ENCODE measurements at places on chromosomes 4 and X. TPM values are rescaled to one million over a fixed set of nuclear protein-coding genes. Genes with fewer than 3 reads are reported as not detected.

- DNase-seq = peak; percentile 1
Measured at GRCh38 chrX:8147226-8147625, 23.8 kb downstream of the VCX2 start.

DNA sequence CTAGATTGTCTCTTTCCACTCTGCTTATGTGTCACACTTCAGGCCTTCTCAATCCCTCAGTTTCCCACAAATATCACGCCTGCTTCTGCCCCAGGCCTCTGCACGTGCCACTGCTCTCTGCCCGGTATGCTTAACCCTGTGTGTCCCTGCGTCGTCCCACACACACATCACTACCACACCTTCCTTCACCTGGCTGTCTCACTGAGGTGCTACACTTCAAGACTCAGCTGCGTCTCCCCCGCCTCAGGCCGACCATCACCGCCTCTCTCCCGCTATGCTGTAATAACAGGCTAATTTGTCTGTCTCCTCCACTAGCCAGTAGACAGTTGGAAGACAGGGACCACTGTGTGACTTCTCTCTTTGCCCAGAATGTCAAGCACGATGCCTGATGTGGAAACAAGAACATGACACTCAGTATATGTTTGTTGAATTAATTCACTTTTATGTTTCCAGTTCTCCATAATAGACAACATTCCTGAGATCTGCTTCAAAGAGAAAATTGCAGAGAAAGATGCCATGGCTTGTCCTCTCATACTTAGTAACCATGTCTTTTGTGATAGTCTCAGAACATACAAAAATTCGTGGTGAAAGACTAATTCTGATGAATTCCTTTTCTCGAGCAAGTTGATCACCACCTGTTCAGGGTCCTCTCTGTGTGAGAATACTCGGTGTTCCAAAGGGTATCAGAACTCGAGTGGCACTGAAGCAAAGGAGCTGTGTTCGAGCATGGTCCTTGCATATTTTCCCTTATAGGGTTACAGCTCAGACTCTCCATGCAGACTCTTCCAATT is 54.2 kb downstream of the AFAP1 start:
- no peak for DNase-seq

DNA sequence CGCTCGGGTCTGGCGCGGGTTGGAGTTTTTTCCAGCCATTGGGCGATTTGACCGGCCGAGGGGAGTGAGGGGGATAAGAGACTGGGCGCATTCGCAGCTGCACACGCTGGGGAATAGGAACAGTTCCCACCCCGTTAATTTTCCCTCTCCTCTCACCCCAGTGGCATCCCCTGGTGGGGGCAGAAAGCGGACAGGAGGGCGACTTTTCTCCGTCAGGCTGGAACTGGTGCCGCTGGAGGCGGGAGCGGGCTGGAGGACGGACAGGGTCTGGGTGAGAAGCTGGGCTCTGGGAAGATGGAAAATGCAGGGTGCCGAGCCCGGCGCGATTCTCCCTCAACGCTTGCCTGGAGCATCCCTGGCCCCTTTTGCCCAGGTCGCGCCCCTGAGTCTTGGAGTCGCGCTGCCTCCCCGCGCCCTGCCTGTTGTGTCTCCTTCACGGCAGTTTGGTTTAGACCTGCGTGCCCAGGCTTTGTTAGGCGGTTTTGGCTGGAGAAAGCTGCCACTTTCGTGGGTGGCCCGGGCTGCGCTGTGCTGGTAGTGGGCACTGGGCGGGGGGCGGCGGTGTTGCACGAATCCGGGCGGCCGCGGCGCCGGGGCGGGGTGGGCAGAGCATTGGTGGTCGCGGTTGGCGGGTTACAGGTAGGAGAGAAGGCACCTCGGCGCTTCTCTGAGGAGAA is 2.0 kb downstream of the ADGRL3 start:
- DNase-seq = peak; percentile 65

- peak; percentile 77 for DNase-seq
Measured at GRCh38 chr4:37603070-37603468, 83.1 kb downstream of the RELL1 start.

DNA sequence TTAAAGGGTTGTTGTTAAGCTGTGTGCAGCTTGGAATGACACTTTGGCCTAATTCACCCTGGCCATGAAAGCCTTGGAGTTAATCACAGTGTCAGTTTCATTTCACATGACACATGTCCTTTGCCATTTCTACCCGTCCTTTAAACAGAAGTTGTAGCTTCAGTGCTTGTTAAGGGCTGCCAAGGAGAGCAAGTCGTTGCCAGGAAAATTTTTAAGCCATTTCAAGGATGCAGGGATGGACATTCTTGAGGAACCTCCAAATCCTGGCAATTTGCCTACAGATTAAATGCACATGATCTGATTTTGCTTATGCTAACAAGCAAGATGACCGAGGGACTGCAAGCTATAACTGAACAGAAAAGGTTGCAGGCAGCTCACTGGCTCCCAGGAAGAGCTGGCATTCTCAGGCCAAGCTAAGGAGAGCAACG is 40.5 kb downstream of the SETD7 start:
- DNase-seq = no peak

DNA sequence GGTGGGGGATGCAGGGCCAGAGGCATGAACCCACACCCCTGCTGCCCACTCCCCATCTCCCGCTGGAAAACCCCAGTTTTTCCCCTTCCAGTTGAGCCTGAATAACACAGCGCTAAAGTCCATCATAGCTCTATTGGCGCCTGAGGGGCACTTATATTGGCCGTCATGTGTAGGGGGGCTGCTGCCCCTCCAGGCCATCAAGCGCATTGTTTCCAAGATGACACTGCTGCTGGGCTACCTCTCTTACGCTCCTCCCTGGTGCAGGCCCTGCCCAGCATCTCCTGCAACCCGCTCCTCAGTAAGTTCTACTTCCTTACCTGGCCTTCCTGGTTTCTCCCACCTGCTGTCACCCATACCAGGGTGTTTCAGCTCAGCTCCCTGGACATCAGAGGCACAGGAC is 205.0 kb upstream of the RPL34 start:
- DNase-seq = no peak

GRCh38 chr4:118388606-118389005 is 35.8 kb upstream of the PRSS12 start:
- DNase-seq = peak; percentile 75

GRCh38 chr4:78880874-78881492 is 58.3 kb downstream of the PAQR3 start:
- no peak for DNase-seq

- DNase-seq = no peak
Measured at GRCh38 chr4:100311181-100311580, 120.9 kb upstream of the DDIT4L start.

GRCh38 chr4:24334906-24335305 is 249.4 kb downstream of the DHX15 start:
- no peak for DNase-seq

DNA sequence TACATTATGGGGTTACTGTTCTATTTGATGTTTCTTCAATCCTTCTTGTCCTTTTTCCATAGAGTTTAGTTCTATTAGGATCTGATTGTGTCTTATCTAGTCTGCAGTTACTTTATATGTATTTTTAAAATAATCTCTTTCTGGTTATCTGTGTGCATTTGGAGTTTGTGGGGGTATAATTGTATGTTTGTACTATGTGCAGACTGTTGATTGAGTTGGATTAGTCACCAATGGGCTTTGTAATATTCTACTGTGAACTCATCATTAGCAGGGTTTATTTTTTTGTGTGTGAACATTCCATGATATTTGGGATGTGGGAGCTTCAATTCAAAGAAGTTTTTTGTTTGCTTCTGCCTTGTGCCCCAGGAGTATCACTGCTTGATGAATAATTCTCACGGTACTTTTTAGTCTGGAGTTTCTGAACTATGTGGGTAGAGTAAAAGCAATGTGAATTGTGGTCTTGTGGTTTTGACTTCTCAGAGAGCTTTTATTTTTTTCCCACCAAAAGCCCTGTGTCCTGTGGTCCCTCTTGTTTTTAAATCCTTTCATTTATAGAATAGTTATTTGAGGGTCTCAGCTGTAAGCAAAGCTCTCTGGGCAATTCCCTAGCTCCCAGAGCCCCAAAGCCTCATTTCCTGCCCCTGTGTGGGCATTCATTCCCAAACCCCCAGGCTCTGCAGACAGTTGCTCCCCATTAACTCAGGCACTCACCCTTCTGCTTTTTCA is 127.8 kb downstream of the PHKA2 start:
- no peak for DNase-seq

GRCh38 chr4:41981456-41981855 is at the start of gene DCAF4L1:
Gene DCAF4L1 (plus strand): TSS chr4:41981756. CDS start chr4:41981793, 37 bp downstream.
- DNase-seq = no peak

DNA sequence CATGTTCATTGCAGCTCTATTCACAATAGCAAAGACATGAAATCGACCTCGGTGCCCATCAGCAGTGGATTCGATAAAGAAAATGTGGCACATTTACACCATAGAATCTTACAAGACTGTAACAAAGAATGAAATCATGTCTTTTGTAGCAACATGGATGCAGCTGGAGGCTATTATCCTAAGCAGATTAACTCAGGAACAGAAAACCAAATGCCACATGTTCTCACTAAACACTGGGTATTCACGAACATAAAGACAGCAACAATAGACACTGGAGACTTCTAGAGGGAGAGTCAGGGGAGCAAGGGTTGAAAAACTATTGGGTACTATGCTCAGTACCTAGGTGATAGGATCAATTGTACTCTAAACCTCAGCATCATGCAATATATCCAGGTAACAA is 180.5 kb downstream of the PPP1R2C start:
- peak; percentile 5 for DNase-seq

GRCh38 chr4:6280365-6280996 is 10.8 kb downstream of the WFS1 start:
- DNase-seq = no peak

DNA sequence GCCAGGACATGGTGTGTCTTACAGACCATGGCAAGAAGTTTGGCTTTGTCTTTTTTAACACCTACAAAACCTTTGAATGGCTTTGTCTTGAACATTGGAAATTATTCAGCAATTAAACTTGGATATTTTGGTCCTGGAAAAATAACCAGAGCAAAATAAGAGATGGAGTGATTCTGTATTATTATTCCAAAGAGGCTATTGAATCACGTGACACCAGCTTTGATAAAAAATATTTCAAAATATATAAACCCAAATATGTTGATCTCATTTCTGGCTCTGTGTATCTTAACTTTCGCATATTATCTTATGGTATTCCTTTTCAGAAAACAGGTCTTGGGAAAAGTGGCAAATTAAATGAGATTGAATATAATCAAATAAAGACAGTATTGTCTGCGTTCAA is 32.6 kb upstream of the GIMD1 start:
- no peak for DNase-seq

- peak; percentile 72 for DNase-seq
Measured at GRCh38 chr4:83110223-83110945, 4.1 kb downstream of the PLAC8 start.

GRCh38 chrX:17550011-17550410 is 175.0 kb downstream of the NHS start:
- no peak for DNase-seq

GRCh38 chr4:63580796-63581475 is 828.3 kb downstream of the TECRL start:
- no peak for DNase-seq

DNA sequence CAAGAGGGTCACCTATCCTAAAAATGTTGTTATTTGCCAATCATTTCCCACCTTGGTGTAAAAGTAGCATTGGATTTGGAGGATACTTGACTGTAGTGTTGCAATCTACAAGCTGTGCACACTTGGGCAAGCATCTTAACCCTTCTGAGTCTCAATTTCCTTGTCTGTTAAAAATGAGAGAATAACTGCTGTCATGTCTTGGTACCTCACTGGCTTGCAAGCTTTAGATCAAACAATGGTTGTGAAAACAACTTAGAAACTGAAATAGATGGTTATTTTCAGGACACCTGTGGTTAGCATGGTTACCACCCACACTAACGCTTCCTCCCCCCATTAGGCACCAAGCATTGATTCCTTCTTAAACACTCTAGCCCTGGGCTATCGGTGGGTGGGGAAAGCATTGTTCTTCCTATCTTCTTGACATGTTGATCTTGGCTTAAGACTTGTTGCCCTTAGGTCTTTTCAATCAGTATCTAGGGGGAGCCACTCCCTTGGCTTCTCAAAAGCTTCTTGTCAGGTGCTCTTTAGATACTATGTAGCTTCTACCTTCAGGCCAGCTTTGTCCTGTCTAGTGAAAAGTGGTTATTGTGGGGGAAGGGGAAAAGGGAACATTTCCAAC is 10.6 kb upstream of the AMOT start:
- no peak for DNase-seq

DNA sequence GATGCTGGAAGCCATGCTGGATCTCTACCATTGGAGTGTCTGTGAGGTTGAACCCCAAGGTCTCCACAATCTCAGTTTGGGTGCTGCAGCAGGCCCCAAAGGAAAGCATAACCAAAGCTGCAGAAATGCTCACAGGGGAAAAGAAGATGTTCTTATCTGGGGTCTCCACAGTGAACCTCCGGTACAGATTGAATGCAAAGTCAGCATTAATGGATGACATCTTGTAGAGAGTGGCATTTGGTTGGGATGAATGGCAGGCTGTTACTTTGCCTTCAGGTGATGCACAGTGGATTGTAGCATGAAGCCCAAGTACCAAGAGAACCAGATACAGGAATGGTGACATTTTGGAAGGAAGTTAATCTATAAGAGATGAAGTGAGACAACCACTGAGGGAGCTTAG is 1.8 kb downstream of the SERPINA7 start:
- DNase-seq = no peak

ADGRG4 gene
- not detected for polyA plus RNA-seq

STOX2 gene
- polyA plus RNA-seq = 3.9 TPM

ARX gene
- 1.6 TPM for polyA plus RNA-seq

SPP1 gene
- polyA plus RNA-seq = 368 TPM

PF4V1 gene
- polyA plus RNA-seq = not detected

HTN3 gene
- polyA plus RNA-seq = not detected

GLUD2 gene
- 0.34 TPM for polyA plus RNA-seq

ANK2 gene
- 27.1 TPM for polyA plus RNA-seq

HHIP gene
- polyA plus RNA-seq = 5.3 TPM
